ENCODE measurements at places on chromosomes 6 and 20.

DNA sequence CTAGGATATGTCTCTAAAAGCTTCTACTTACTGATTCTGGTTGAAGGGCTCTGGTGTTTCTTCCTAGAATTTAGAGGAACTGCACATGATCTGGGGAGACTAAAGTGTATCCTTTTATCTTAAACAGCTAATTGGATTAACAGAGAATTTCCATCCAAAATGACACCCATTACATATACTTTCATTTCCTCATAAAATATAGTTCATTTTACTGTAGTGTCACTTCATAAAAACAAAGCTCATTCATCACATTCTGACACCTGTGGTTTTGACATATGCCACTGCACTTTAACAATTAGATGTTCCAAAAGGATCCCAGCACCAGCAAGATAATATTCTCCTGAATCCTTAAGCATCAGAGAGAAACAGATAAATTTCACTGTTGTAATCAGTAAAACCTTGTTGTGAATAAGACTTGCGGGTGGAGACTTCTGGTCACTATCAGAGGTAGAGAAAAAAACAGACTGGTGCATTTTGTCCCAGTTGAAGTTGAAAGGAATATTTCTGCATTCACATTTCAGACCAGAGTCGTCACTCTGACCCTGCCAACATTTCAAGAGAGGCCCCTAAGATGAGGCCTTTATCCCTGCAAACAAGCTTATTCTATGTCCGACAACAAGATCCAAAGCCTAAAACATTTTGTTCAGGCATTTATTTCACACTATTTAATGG, 175.3 kb upstream of the BMP5 start:
- no peak for DNase-seq

- DNase-seq = no peak
These were observed 23.0 kb upstream of the FLRT3 start for GRCh38 chr20:14360416-14360815.

- no peak for DNase-seq
These were observed 67.2 kb downstream of the UTRN start for GRCh38 chr6:144352331-144352730.

GRCh38 chr6:43782764-43783513, 12.9 kb downstream of the VEGFA start:
- DNase-seq = no peak

- no peak for DNase-seq
These were observed 8.1 kb upstream of the DLGAP4 start for GRCh38 chr20:36298061-36298460.

DNA sequence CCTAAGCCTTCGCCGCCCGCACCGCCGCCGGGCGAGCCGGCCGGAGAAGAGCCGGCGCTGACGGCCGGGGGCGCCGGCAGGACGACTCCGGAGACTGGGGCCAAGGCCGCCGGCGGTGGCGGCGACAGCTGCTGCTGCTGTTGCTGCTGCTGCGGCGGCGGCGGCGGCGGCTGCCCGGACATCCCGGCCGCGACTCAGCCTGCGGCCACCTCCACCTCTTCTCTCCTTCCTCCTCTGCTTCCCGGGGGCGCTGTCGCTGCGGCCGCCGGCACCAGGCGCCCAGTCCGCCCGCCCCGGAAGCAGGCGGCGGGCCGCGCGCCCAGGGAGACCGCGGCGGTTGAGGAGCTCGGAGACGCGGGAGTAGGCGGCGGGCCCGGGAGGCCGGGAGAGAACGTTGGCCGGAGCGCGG, 307 bp downstream of the RANBP9 start:
- DNase-seq = no peak

GRCh38 chr20:49397525-49397924, 84.9 kb downstream of the KCNB1 start:
- DNase-seq = peak; percentile 95

DNA sequence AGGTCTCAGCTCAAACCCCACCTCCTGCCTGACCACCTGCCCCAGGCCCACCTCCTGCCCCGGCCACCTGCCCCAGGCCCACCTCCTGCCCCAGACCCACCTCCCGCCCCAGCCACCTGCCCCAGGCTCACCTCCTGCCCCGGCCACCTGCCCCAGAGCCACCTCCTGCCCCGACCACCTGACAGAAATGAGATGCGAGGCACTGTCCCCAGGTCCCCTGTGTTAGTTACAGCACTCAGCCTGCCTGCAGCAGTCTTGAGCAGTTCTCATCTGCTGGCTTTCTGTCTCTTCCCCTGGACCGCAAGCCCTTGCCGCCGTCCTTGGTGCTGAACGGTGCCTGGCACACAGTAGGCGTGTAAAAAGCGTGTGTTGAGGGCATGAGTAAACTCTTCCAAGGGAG, 79.5 kb downstream of the CDH4 start:
- no peak for DNase-seq

DNA sequence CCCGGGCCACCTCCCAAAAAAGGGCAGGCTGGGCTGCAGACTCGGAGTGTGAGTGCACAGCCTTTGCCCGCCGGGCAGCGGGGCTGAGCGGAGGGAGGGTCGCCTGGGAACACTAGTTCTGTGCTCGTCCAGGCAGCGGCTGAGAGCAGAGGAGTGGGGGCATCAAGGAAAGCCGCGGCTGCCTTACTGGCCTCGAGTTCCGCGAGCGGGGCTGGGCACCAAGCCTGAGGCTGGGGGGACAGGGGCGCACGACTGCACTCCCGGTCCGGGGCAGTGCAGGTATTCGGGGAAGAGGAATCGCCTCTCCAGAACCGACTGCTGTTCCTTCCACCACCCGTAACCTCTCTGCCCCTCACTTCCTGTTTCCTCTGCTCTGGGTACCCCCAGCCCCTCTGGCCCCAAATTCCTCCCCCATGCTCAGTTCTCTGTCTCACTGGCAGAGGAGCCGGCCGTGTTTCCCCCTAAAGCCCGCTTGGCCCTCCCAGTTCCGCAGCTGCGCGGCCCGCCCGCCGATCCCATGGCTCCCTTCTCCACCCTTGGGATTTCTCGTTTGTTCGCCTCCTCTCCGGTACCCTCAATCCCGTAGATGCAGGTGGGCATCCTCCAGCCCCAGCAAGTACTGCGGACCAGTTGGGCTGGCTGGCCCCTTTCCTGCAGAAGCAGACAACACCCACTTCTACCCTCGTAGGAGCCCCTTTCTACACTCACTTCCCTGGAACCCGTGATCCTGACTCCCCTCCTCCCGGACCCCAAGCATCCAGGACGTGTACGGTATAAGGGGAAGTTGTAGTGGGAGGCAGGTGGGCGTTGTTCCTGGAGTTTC, 5.1 kb downstream of the RING1 start:
- DNase-seq = no peak

DNA sequence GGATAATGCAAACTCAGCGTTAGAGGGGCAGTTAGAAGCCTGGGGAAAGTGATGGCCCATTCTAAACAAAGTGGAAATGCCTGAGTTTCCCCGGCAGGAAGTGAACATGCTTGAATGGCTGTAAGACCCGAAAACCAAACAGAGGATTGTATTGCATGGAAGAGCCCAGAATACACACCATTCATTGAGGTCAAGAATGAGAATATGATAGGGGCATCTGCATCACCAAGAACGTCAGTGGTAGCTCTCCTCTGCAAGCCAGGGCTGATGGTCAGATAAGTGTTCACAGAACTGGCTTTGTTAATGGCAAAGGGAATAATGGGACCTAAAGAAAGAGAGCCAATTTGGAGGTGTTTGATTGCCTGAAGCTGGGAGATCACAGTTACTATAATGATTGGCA, 663.4 kb downstream of the KHDRBS2 start:
- no peak for DNase-seq

DNA sequence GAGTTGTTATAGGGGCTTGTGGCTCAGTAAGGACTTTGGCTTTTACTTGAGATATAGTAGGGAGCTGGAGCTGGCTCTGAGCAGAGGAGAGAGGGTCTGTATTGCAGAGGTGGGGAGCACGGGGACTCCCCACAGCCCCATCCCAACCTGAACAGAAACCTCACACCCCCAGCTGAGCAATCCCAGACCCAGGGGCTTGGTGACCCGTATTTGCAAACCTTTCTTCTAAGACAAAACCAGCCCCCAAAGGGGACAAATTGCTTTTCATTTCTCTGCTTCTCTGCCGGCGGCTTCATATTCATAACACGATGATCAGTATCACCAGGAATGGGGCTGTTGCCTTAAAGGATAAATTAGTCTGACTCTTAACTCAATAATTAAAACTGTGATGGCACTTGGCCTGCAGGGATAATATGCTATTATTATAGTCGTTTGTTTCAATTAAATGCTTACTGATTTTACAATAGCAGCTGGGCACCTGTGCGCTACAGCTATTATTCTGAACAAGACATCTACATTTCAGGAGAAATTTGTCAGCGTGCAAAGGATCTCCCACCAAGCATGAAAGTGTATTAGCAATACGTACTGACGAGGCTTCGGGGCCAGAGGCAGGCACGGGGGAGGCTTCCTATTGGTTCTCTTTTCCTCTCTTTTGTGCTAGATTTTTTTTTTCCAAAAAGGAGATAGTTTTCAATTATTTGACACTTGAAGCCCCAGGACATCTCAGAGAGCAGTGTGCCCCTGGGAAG, 118.1 kb downstream of the TOX2 start:
- no peak for DNase-seq

DNA sequence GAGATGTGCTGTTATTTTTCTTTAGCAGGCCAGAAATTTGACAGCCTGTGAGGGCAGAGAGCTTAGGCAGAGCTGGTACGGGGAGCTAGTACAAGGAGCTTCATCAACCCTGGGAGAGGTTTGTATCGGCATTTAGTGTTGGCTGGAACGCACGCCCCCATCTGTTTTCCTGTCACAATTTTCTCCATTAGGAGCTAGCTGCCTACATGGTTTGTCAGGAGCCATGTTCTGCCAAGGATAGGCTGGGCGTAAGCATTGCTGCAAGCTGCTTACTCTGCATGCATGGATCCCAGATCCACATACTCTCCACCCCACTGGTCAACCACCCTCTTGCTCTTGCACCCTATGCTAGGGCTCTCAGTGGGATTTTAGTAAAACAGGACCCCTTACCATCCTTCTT, 449.0 kb upstream of the CHD6 start:
- DNase-seq = no peak

DNA sequence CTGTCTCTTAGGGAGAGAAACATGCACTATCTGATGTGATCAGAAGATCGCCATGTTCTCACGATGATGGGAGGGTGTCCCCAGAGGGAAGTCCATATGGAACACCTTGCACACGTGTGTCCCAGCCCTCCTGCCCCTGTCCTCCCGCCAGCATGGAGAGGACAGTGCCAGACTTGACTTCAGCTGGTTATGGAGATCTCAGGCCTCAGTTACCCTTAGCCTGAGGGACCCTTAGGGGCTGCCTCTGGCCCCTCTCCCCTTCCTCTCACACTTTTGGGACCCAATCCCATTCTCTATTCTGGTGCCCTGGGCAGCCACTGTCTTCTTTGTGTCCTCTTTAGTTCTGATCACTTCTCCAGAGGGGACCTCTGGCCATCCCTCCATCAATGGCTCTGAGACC, 1.6 kb downstream of the TREML4 start:
- DNase-seq = no peak

DNA sequence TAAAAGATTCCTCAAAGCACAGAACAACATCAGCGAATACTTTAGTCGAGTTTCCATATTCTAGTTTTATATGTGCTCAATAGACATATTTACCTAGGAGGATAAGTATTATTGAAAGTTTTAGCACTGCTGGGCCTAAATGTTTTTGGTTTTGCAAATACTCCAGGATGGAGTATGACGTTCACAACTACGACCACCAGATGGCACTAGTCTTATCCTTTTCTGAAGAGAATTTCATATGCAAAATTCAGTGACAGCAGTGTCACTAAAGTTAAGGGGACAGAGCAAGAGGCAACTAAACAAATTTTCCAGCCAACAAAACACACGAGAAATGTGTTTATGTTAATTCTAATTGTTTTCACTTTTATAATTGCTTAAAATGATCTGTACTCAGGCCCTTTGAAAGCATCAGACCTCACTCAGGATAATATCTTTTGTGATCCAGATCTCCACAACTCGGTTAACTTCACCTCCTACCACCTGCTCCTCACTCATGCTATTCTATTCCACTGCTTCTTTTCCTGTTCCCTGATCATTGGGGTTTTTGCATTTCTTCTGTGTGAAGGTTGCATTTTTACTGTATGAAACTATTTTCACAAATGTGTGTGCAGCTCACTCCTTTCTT, 220.8 kb downstream of the TRDN start:
- peak; percentile 10 for DNase-seq

- no peak for DNase-seq
These were observed 34.1 kb downstream of the HFE start for GRCh38 chr6:26121141-26122004.

DNA sequence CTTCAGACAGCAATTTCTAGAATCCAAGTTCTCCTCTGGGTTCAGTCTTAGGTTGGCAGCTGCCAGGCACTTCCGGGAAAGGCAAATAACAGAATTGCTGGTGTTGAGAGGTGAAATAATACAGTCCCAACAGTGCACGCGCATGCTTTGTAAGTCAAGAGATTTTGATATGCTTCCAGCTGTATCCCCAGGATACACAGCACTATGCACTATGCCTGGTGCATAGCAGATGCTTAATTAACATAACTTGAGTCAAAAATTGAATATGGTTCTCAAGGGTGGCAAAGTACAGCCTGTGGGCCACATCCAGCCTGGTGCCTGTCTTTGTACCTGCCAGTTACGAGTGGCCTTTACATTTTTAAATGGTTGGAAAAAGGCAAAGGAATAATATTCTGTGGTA, 18.9 kb upstream of the PMEPA1 start:
- DNase-seq = no peak

DNA sequence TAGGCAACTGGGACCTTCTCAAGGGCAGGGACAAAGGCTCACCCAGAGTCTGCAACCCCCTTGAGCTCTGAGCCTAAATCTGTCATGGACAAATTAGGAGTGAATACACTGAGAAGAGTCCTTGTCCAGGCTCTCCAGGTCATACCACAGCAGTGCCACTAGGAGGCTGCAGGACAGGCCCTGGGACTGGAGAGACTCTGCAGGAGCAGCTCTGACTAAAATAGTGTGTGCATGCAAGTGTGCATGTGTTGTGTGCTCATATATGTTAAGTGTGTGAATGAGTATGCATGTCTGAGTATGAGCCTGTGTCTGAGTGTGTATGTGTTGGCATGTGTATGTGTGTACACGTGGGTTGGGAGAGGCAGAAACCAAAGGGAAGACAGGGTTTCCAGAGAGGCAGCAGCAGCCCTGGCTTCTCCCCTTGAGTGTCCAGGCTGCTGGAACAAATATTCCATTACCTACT, 27.1 kb downstream of the MRPL14 start:
- peak; percentile 29 for DNase-seq

GRCh38 chr6:138442663-138443062, 38.6 kb downstream of the HEBP2 start:
- no peak for DNase-seq

GRCh38 chr20:47296950-47297349, 59.5 kb downstream of the ZMYND8 start:
- DNase-seq = no peak

- DNase-seq = no peak
These were observed 9.4 kb upstream of the DSTN start for GRCh38 chr20:17560344-17561074.

DNA sequence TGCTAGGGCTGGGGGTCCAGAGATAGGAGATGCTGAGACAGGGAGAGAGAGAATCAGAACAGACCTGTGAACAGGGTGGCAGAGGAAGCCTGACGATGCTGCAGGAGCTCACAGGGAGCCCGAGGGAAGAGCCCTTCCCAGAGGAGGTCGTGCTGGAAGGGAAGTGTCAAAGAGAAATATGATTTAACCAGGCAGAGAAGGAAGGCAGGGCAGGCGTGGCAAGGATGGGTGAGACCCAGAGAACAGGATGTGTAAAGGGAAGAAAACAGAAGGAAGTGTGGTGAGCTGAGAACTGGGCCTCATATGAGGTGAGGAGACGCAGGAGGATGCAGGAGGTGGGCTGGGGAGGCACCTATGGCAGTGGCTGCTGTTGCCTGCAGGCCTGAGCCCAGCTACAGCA, 105.6 kb downstream of the ZDHHC14 start:
- DNase-seq = no peak

- no peak for DNase-seq
These were observed 35.6 kb upstream of the PNRC1 start for GRCh38 chr6:89045011-89045387.

Data from HTR-8/SVneo (cell line).